Fibroblast of skin of left quadriceps (primary cell): ENCODE measurements at places on chromosomes 7 and 10.
A peak's percentile ranks its signal among the peaks of the same experiment; 100 is the strongest.

DNA sequence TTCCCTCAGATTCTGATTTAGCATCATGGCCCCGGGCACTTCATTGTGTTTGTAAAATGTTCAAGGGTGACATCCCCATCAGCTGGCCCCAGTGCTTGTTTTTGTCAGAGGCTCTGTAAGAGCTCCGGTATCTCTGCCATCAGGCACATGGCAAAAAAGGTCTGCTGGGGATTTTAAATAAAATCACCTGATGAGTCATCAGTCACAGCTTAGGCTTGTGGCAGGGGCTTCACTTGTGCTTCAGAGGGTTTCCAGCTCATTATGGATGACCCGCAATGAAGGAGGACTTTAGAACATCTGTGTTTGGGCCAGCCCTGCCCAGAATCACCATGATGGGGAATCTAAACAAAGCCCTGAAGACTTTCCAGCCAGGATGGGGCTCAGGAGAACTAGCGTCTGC is 259.9 kb downstream of the ZEB1 start:
- DNase-seq, result no peak

DNA sequence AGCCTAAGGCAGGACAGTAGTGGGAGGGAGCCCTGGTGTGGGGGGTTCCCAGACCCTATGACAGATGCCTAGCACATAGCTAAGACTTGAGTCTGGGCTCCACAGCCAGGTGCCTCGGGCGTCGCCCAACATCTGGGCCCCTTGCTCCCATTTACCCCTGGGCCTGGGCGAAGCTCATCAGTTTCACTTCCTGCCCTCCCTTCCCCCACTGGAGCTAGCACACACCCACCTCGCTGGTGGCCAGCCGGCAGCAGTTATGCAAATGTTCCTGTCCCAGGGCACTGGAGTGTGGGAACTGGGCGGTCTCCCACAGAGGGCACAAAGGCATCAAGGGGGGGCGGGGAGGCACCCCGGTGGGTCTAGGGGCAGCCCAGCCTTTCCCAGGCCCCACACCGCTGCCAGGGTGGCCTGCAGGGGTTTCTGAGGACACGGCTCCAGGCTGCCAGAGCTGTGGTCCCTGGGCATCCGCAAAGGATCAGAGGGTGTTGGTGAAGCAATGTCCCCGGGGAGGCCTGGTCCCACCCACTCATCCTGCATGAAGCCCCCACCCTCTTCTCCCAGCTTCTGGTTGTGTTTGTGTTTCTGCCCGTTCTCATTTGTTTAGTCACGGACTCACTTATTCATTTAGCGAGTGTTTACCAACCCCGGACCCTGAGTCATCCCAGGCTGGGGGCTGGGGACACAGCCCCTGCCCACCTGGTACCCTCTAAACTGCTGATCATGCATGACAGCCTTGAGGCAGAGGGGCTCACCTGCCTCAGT is 20.4 kb downstream of the SH2B2 start:
- no peak for DNase-seq

GRCh38 chr10:11698691-11699549 is 43.3 kb upstream of the ECHDC3 start:
- no peak for DNase-seq

DNA sequence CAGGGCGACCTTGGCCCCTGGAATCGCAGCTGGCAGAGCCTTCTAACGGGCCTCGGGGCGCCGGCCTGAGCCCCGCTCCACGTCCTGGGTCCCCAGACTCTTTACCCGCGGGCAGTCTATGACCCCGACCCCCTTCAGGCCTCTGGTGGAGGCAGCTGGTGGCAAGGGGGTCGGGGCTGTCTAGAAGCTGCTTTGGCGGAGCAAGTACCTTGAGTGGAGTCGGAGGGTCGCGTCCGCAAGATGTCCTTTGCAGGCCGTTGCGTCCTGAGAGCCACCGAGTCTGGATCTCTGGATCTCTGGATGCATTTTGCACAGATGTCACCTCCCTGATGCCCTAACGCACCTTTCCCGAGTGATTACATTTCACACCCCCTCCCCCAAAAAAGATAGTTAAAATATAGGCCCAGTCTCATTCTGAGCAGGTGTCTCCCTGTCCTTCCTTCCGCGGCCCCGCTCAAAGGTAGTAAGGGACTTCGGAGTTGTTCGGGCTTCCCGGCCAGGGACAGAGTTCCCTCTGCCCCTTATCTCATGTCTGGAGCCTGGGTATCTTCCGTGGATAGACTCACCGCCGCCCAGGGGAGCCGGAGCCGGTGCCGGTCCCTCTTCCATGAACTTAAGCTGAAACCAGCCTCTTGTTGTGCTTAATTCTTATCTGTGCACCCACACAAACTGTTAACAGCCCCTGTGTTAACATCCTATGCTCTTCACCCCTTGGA is 457 bp downstream of the ACADSB start:
- no peak for DNase-seq

- peak; percentile 96 for DNase-seq
Observed at GRCh38 chr7:134741907-134742635, 37.4 kb upstream of the CALD1 start.

DNA sequence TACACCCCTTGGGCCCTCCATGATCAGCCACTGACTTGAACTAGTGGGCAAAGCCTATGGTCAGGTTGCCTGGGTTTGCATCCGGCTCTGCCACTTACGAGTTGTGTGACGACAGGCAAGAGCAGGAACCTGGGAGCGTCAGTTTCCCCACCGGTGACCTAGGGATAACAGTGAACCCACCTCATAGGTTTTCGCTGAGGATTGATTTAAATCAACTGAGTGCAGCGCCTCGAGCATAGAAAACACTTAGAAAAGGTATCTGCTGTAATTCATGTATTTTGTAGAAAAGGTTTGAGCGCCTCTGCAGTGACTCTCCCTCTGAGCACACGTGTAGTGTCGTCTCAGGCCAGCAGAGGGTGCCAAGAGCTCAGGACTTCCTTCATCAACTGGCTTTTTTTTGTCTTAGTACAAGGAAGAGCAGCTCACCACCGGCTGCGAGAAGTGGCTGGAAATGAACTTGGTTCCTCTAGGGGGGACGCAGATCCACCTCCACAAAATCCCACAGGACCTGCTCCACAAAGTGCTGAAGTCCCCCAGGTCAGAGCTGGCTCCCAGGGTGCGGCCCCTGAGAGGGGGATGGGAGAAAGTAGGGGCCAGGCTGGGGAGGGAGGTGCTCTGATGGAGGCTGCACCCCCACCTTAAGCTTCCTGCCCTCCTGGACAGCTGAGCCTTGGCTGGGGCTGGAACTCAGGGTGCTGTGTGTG is 27.7 kb downstream of the BTBD16 start:
- DNase-seq, result peak; percentile 53

- peak; percentile 8 for DNase-seq
Observed at GRCh38 chr7:149773446-149774236, at the start of gene ZNF467. TSS of gene ZNF467 (minus strand) at chr7:149773588. CDS start at chr7:149771032, 2,556 bp downstream.

DNA sequence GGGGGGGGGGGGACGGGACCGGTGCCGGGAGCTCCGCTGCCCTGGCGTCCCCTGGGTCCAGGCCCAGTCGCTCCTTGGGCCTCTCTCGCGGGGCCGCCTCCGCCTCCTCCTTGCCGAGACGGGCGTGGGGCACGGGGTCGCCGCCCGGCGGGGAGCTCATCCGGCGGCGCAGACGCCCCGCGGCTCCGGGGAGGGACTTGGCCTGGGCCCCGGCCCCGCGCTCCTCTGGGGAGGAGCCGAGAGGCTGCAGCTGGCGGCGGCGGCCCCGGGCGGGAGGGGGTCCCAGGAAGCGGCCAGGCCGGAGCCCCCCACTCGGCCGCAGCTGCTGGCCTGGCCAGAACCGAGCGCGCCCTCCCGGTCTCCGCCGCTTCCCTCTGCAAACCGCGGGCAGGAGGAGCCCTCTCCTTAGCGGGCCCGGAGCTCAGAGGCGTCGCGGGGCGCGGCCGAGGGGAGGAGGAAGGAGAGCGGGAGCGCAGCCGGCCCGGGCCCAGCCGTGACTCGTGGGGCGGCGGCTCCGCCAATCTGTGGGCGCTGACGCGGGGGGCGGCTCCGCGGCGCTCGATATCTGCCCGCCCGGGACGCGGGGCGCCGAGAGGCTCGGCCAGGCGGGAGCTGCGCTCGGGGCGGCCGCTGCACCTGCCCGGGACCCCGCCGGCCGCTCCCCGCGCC is at the start of gene FAM20C:
Gene FAM20C, plus strand, starts transcription at position 591 of the 669 bp plus-strand sequence. CDS start 629 bp downstream, outside the sequence.
- peak; percentile 46 for DNase-seq

DNA sequence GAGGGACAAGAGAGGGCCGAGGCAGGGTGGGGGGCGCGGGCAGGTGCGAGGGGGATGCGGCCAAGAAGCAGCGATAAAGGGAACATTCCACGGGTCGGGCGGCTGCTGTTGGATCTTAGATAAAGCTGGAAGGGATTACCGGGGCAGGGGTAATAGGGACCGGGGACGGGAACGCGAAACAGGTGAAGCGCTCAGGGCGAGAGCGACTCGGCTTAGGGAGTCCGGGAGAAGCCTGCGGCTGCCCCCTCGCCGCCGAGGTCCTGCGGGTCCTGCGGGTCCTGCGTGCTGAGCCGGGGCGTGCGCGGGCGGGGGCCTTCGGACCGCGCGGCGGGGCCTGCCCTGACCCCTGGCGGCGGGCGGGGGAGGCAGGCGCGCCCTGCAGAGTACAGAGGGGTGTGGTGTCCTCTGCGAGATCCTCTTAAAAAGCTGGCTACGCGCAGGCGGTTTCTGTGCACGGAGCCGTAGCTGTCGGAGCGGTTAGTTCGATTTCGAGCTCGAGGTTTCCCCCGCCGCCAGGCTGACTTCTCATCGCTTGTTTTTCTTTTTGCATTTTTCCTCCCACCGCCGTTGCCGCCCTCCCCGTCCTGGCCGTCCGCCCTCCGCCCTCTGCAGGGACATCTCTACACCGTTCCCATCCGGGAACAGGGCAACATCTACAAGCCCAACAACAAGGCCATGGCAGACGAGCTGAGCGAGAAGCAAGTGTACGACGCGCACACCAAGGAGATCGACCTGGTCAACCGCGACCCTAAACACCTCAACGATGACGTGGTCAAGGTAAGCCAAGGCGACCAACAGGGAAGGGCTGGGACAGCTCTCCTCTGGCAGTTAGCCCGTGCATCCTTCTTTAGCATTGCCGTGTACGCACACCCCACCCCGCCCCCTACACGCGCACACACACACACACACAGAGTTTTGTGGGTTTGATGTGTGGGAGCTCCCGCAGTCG is 1.4 kb downstream of the CAV1 start:
- DNase-seq, result peak; percentile 63

DNA sequence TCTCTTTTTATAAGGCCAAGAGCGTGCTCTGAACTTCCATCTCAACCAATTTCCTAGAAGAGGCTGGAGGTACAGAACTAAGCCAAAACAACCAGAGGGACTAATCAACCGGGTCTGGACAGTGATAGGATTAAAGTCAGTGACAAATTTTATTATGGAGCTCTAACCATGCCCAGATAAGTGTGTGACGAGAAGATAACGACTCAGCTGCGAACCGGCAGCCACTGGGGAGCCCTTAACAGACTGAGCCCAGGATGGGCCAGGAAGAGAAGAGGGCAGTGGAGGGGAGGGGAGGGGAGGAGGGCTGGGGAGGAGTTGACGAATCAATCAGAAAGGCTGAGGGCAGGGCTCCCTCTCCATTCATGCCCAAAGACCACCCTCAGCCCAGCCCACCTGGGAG is 119.9 kb downstream of the PLXNA4 start:
- DNase-seq, result no peak

- no peak for DNase-seq
Observed at GRCh38 chr7:92135052-92135889, 994 bp upstream of the CYP51A1 start.

GRCh38 chr7:128161466-128162125 is 79.5 kb upstream of the LEP start:
- DNase-seq, result no peak

DNA sequence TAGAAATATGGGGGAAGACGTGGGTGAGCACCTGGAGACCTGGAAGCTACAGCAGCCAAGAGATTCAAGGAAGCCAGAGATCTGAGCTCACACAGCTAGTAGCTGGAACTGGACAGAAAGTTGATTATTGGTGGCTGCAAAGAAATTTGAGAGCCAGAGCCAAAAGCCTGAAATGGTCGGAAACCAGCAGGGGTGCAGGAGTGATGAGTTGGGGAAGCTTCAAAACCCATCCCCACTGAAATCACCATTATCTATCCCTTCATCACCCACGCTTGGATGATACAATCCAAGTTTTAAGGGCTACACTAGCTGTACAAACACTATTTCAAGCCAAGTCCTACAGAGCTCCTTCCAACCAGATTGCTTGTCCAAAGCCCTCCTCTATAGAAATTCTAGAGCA is 296.1 kb upstream of the NEBL start:
- DNase-seq, result no peak

DNA sequence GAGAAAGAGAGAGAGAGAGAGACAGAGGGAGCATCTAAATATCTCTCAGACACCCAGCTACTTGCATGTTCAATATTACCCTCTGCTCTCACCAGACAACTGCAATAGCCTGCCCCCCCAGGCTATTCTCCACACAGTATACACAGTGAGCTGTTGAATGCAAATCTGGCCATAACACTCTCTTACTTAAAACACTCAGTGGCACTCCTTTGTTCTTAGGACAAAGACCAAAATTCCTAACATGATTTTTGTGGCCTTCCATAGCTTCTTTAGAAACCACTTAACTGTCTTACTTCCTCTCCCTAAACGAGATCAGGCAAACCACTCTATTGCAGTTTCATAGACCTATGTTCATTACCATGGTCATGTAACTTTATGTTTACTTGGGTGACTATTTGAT is 903.6 kb upstream of the AUTS2 start:
- peak; percentile 22 for DNase-seq

GRCh38 chr7:72490301-72490700 is 78.2 kb upstream of the CALN1 start:
- no peak for DNase-seq

- no peak for DNase-seq
Observed at GRCh38 chr7:816751-817671, 15.3 kb upstream of the SUN1 start.

DNA sequence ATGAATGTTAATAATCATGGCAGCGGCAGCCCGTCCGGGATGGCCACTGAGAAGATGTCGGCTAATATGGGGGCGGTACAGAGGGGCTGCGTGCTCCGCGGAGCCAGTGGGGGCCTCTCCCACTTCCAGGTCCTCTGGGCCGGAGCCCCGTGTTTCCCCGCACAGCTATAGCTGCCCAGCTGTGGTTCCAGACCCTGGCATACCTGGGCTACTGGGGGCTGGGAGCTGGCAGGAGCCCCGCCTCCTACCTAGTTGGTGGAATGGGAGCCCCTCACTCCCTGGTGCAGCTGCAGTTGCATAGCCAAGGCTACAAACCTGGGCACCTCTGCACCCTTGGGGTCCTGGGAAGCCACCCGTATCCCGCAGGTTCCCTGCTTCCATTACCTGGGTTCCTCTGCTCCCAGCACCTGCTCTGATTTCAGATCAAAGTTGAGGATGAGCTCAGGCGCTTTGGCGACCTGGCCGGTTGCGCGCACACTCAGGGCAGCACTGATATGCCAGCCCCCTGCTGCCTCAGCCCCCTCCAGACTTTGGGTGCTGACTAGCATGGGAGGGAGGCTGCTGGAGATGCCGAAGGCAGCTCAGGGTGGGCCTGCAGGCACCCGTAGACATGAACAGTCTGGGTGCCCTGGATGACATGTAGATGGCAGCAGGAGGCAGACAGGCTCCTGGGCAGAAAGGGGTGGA is 236.5 kb upstream of the SEMA3D start:
- DNase-seq, result no peak

DNA sequence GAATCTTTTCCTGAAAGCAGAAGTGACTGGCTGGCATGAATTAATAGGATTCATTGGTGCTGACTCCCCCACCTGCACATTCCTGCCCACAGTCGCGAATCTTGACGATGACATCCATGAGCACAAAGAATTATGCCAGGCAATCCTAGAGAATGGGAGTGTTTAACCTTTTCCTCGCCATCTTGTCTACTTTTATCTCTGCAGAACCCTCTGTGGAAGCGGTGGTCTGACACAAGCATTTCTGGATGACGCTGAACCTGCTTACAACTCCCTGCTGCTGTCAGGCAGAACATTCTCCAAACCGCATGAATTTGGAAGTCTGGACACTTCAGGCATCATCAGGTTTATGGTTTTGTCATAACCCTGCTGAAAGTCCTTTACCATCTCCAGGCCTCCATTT is 36.5 kb downstream of the KLF6 start:
- DNase-seq, result no peak
